Mammary epithelial cell (primary cell): ENCODE measurements at places on chromosomes 5 and 9. TPM values are rescaled to one million over a fixed set of nuclear protein-coding genes. Genes with fewer than 3 reads are reported as not detected.

The PLPPR1 gene
- 0.07 TPM for polyA plus RNA-seq

The FGFR4 gene
- polyA plus RNA-seq: 0.97 TPM

The C9orf153 gene
- polyA plus RNA-seq: not detected

The CDC25C gene
- 7.6 TPM for polyA plus RNA-seq

The LECT2 gene
- polyA plus RNA-seq: not detected

The PCDHGA7 gene
- polyA plus RNA-seq: 0.31 TPM

The CREBRF gene
- 1.6 TPM for polyA plus RNA-seq

The TEK gene
- 0.02 TPM for polyA plus RNA-seq

The DNAJB5 gene
- 3.4 TPM for polyA plus RNA-seq

The OR1J1 gene
- not detected for polyA plus RNA-seq

The GFI1B gene
- polyA plus RNA-seq: not detected

The GABRG2 gene
- not detected for polyA plus RNA-seq

The GCNT1 gene
- 50.6 TPM for polyA plus RNA-seq

The MEF2C gene
- not detected for polyA plus RNA-seq
